ENCODE measurements at places on chromosomes 7 and 10.
A peak's percentile ranks its signal among the peaks of the same experiment; 100 is the strongest.

GRCh38 chr7:130960208-130960988 is 226.4 kb upstream of the KLF14 start:
- DNase-seq, result no peak

DNA sequence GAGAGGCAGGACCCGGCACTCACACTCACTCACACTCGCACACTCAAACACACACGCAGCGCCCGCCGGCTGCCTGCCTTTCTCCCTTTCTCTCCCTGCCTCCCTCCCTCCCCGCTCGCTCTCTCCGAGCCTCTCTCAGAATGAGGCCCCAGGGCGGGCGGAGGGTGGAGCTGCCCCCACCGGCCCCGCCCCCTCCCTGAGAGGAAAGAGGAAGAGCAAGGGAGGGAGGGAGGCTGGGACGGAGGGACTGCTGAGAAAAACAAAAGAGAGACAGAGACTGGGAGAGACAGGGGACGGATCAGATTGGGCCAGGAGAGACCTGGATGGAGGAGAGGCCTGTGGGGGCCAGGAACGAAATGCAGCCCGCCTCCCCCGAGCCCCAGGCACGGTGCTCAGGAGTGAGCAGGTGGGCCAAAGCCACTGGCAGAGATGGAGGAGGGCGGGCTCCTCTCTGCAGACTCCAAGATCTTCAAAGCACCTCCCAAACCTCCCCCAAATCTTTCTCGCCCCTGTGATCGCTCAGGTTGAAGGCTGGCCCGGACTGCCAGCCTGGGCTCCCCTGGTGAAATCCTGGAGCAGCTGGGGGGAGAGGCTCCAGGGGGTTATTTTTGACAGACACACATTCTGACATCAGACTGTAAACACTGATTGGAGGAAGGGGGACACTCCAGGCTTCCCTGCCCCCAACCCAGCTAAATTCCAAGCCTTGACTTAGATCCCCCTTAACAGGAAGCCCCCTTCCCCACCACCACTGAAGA is 5.1 kb downstream of the LDB1 start:
- DNase-seq, result peak; percentile 80

- no peak for DNase-seq
Observed at GRCh38 chr7:51476026-51476425, 159.4 kb upstream of the COBL start.

- DNase-seq, result no peak
Observed at GRCh38 chr7:19413443-19413965, 268.3 kb upstream of the FERD3L start.
